ENCODE measurements at places on chromosomes 6 and 20. TPM values are rescaled to one million over a fixed set of nuclear protein-coding genes. Genes with fewer than 3 reads are reported as not detected.

Gene PROKR2
- not detected for total RNA-seq

Gene ADTRP
- 17.6 TPM for total RNA-seq

Gene IL20RA
- total RNA-seq, result 4.5 TPM

Gene BPIFA1
- not detected for total RNA-seq

Gene SAPCD1
- total RNA-seq, result 1.3 TPM
